Activated effector memory CD4-positive, alpha-beta T cell treated with anti-CD3 and anti-CD28 coated beads, Interleukin-2, amount 50 U/mL, for 16 hours (primary cell): ENCODE measurements at places on chromosomes 2 and 18.

DNA sequence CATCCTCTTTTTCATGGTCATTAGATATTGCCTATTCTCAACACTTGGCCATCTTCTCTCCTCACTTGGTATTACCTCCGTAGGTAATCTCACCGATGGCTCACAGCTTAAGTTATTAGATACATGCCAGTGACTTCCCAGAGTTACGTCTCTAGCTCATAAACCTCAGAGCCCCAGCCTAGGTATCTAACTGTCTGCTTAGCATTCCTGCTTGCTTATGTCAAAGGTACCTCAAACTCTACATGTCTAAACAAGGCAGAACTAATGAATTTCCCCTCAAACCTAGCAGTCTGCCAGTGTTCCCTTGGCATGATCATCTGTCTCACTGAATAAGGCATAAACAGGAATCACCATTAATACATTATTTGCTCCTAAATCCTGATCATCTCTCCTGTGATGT, 27.7 kb upstream of the ZNF638 start:
- no peak for DNase-seq

GRCh38 chr2:67066782-67067181, 330.4 kb upstream of the ETAA1 start:
- no peak for DNase-seq

DNA sequence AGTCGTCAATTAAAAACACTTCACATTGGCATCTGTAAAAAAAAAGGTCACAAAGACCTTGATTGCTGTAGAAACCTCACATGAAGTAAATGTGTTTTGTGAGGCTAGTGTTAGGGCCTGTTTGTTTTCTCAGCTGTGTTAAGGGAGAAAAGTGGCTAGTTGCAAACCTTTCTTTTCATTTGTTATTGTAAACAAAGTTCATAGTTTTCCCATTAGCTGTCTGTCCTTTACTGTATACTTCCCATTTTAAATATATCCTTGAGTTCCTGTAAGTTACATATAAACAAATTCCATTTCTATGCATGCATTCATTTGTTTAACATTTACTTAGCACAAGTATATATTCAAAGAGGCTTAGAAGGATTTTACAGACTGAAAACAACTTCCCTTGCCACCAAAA, 1250.2 kb downstream of the LRP1B start:
- no peak for DNase-seq

DNA sequence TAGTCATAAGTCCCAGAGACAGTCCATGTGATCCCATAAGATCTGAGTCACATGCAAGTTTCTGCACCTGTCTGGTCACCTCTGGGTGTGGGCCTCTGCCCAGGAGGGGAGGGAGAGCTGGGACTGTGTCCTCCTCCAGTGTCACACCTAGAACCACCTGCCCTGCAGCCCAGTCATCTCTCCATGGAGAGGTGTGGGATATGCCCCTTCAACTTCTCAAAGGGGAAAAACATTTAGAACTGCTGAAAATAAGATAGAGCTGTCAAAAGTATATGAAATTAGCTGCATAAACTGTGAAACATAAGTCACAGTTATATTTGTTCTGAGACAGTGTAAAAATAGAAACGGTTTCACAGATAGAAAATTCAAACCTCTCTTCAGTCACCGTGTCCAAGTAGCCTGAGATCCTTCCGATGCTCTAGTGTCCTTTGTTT, 55.4 kb downstream of the NGEF start:
- no peak for DNase-seq

DNA sequence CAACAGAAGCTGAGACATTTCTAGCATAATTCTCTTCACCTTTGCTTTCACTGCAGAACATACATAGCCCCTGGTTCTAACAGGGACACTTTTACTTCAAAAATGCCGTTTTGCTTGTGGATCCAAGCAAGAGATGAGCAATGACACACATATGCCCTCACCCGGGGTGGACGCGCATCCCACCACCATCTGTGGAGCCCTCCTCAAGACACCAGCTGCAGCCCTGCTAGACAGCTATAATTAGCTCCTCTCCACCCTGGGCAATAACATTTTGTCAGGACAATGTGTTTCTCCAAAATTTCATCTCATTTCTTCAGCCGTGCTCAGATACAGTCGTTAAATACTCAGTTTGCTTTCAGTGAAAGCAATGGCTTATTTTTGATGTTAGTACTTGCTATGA, 368.7 kb upstream of the RAB6C start:
- no peak for DNase-seq

DNA sequence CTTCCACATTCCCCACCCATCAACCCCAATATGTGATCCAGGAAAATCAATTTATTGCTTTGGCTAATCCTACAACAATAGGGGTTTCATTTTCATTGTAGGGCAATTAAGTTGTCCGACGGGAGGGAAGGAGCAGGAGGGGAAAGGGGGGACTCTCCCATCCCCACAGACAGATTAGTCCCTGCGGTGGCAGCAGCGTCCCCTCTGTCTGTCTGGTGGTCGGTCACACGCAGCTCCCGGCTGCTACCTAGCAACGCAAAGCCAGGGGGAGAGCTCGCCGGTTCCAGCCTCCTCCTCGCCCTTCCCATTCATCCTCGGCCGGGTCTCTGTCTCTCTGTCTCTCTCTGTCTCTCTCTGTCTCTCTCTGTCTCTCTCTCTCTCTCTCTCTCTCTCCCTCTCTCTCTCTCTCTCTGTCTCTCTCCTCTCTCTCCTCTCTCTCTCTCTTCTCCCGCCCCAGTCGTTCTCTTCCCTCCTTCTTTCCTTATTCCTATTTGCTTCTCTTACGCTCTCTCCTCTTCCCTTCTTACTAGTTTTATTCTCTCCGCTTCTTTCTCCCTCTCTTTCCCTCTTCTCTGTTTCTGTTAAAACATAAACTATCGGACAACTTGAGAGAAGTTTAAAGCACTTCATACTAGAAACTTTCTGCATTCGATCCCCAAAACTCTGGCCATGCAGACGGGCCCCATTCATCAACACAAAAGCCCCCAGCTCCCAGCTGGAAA, 1.2 kb downstream of the LRP2 start:
- no peak for DNase-seq

- DNase-seq: no peak
Measured at GRCh38 chr2:188380280-188380679, 88.6 kb downstream of the GULP1 start.

DNA sequence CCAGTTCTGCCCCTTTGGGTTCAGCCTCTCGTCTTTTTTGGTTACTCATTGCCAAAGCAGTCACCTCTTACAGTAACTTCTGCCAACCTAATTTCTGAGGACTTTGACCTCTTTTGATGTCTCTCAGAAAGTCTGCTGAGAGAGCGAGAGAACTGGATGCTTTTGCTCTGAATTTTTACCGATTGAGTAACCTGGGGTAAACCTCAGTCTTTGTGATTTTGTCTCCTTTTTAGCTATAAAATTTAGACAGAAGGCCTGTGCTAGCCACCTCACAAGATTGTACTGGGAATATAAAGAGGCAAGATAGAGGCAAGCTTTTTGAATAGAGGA, 34.8 kb upstream of the IL1R1 start:
- DNase-seq: no peak

DNA sequence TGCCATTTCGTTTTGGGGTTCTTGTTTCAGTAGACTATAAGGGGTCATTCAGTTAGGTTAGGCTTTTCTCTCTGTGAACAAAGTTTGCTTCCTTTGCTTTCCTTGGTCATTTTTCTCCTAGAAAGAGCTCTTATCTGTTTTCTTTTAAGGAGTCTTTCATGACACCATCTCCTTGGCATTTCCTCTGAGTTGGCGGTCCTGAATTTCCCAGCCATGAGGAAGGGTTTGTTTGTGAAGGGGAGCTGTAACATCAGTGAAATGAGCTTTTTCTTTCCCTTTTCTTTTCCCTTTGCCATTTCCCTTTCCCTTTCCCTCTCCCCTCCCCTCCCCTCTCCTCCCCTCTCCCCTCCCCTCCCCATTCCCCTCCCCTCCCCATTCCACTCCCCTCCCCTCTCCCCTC, 61.7 kb downstream of the MAP4K4 start:
- DNase-seq: no peak

DNA sequence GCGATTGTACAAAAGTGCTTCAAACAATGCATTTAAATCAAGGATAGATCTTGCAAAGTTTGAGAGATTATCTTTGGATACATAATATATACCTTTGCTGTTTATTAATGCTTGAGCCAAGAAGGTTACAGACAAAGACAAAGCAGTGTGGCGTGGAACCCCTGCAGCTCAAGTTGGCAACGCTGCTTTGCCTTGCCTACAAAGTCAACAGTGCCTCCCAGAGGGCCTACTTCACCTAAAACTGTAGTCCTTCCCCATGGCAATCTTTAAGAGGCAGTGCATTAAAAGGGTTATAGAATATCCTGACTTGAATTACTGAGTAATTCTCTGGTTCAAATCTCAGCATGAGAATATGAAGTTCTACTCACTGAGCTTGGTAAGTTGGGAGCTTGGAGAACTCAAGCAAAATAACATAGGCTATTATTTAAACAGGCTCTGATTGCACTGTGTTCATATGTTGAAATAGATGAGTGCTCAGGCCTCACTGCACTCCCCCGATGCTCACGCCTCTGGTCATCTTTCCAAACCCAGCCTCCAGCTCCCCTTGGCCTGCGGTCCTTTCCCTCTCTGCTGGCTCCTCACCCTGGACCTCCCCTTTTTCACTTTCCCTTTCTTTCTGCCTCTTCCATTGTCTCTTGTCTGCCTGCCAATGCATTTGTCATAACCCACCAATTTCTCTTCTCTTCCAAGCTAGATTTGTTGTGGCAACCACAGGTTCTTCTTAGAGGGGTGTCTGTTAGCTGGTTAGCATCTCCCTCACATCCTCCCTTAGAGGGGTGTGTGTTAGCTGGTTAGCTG, 96.5 kb downstream of the MYT1L start:
- no peak for DNase-seq
